ENCODE measurements at places on chromosomes 1 and 21. TPM values are rescaled to one million over a fixed set of nuclear protein-coding genes. Genes with fewer than 3 reads are reported as not detected.
A peak's percentile ranks its signal among the peaks of the same experiment; 100 is the strongest.

DNA sequence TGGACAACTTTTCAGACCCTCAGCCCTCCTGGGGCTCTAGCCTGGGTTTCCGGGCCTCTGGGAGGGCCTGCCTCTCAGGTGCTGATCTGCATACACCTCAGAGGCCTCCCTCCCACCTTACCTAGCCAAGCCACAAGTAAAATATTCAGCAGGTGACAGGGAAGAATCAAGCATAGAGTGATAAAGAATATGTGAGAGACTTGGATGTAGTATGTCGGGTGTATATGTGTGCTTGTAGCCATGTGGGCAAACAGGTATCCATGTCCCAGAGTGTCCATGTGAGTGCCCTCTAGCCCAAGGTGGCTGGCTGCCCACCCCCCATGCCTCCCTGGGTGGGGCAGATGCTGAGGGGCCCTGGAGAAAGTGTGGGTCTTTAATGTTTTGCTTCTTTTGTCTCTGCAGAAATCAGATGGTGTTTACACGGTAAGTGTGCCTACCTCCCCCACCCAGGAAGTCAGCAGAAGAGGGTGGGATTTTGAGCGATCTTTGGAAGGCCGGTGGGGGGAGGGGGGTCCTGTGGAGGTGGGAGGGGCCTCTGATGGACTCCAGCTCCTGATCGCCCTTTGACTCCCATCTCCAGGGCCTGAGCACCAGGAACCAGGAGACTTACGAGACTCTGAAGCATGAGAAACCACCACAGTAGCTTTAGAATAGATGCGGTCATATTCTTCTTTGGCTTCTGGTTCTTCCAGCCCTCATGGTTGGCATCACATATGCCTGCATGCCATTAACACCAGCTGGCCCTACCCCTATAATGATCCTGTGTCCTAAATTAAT is 3.4 kb downstream of the FCER1G start:
- DNase-seq: no peak

GRCh38 chr1:244674446-244674845 is 21.5 kb downstream of the DESI2 start:
- DNase-seq: no peak

GRCh38 chr1:182802006-182802803 is 12.6 kb downstream of the NPL start:
- no peak for DNase-seq

C1orf185 gene
- not detected for total RNA-seq

DNA sequence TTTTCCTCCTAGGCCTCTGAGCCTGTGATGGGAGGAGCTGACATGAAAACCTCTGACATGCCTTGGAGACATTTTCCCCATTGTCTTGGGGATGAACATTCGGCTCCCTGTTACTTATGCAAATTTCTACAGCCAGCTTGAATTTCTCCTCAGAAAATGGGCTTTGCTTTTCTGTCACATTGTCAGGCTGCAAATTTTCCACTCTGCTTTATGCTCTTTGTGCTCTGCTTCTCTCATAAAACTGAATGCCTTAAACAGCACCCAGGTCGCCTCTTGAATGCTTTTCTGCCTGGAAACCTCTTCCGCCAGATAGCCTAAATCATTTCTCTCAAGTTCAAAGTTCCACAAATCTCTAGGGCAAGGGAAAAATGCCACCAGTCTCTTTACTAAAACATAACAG is 46.7 kb upstream of the TENT5C start:
- DNase-seq: no peak

DNA sequence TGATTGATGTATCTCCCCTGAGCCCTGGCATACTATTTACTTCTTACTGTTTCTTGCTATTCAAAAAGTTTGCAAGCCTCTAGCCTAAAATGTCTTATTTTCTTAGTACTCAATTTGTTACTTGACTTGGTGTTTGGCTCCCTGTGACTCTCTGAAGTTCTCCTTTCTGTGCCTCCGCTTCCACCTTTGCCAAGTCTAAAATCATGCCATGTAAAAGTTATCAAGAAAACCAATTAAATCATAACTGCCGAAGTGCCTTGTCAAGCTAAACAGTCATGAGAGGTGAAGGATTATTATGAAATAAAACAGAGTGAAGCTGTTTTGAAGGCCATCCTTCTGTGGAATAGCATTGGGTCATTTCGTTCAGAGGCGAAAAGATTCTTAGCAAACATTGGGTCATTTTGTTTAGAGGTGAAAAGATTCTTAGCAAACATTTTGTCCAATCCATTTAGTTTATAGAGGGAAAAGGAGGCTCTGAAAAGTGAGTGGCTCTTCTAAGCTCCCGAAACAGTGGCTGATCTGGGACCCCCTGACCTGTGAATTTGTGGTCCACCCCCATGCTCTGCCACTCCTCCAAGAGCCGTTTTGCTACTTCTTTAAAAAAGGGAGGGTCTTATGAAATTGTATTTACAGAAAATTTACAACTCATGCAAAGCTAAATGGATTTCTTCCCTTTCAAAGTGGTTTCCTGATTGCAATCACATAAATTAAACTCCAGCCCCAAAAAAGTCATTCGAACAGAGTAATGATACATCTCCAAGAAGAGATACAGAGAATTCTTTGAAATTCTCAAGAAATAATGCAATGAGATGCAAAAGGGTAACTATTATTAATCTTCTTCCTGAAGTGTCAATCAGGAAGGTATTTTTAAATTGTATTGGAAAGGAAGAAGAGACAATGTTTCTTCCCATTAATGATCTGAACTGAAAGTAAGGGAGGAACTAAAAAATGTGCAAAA is 141.4 kb downstream of the RUNX1 start:
- DNase-seq: no peak

TARBP1 gene
- 26.0 TPM for total RNA-seq

DNA sequence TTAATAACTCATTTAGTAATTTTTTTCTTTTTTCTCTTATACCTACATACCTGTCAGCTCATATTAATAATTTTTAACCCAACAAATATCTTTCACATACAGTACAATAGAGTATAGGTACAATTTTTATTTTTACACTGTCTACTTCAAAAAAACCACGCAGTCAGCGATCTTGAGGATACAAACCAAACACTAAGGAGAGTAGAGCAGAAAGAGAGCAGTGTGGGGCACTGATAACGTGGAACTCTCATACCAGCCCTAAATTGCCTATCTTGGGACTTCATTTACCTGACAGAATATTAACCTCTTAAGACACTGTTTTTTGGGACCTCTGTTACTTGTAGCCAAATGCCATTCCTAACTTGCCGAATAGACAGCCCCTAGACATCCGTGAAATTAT is 5.5 kb downstream of the TRMT1L start:
- DNase-seq: no peak

DNA sequence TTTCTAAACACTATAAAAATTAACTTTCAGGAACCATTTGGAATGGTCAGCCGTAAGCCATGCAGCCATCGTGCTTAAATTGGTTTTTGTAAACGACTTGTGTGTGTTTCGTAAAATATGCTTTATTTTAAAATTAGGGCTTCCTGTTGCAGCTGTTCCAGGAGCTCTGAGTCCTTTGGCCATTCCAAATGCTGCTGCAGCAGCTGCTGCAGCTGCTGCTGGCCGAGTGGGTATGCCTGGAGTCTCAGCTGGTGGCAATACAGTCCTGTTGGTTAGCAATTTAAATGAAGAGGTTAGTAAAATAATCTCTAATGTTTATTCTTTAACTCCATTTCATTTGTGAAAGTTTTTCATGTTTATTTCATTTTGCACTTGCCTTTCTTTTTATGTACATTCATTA is 83.1 kb downstream of the PTBP2 start:
- no peak for DNase-seq

- peak; percentile 60 for DNase-seq
Observed at GRCh38 chr1:13593511-13594131, 10.0 kb downstream of the PDPN start.

- no peak for DNase-seq
Observed at GRCh38 chr1:180382326-180383115, 119.9 kb downstream of the ACBD6 start.

GRCh38 chr1:15176120-15176519 is 22.6 kb downstream of the TMEM51 start:
- DNase-seq: no peak

MTF2 gene
- 14.7 TPM for total RNA-seq

GRCh38 chr1:93907718-93908117 is 1.5 kb downstream of the GCLM start:
- DNase-seq: no peak

ID3 gene
- 179 TPM for total RNA-seq

Data from omental fat pad (tissue), 4 donors.